Lower lobe of right lung (tissue), 2 donors: ENCODE measurements at places on chromosomes 6 and 20. TPM values are rescaled to one million over a fixed set of nuclear protein-coding genes. Genes with fewer than 3 reads are reported as not detected.
A peak's percentile ranks its signal among the peaks of the same experiment; 100 is the strongest.

GRCh38 chr6:111626441-111626840 is 20.8 kb upstream of the TRAF3IP2 start:
- peak overlapping the region; percentile 27 for H3K4me3 ChIP-seq
- no peaks in the 10 kb centered on the region for H3K4me1 ChIP-seq
- DNase-seq: no peak
- no peaks in the 10 kb centered on the region for H3K27me3 ChIP-seq

DNA sequence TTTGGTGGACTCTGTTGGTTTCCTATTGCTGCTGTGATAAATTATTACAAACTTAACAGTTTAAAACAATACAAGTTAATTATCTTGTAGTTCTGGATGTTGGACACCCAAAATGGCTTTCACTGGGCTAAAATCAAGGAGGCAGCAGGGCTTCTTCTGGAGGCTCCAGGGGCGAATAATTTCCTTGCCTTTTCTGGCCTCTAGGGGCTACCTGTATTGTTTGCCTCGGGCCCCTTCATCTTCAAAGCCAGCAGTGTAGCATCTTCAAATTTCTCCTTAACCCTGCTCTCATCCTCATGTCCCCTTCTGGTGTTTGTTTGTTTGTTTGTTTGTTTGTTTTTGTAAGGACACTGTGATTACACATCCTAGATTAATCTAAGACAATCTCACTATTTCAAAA is 60.5 kb upstream of the ANKEF1 start:
- H3K4me1 ChIP-seq: no peaks in the 10 kb centered on the region
- no peaks in the 10 kb centered on the region for H3K36me3 ChIP-seq
- DNase-seq: no peak
- no peak overlapping the region for H3K27ac ChIP-seq
- no peaks in the 10 kb centered on the region for H3K27me3 ChIP-seq

DNA sequence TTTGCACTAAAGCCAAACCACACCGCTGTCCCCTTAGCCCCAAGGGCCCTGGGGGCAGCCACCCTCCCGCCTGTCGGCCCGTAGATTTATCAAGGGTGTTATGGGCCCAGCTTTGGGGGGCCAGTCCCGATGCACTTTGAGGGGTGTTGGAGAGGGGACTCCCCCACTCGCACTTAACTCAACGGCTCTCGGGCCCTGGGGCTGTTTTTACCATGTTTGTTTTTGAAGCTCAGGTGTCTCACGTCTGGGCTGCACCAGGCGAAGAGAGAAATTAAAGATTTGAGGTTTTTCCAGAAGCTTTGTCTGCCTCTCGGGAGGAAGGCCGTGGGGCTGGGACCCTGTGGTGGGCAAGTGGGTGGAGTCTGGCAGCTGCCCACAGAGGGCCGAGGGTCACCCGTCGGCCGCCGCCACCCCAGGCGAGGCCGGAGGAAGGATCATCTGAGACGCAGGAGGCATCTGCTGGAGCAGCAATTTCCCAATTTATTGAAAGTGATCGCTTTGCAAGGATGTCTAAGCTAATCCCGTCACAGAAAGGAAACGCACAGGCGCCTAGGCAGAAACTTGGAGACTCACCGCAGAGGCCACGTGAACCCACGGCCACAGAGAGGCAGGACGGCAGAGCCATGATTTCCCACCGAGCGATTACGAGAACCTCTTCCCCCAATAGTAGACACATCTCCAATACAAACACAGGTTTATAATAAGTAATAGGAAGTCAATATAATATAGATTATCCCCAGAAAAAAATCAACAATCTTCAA is 3.8 kb downstream of the SLC2A4RG start:
- H3K27ac ChIP-seq: no peak overlapping the region
- H3K36me3 ChIP-seq: peaks cover 36% of the 10 kb centered on the region
- peaks cover 23% of the 10 kb centered on the region for H3K4me1 ChIP-seq
- no peak for DNase-seq

GRCh38 chr6:7153789-7154188 is 46.0 kb downstream of the RREB1 start:
- peaks cover 85% of the 10 kb centered on the region for H3K4me1 ChIP-seq
- no peaks in the 10 kb centered on the region for H3K27me3 ChIP-seq
- peak overlapping the region; percentile 70 for H3K27ac ChIP-seq

GRCh38 chr6:33980176-33981175 is 165.4 kb downstream of the GRM4 start:
- no peak overlapping the region for H3K27ac ChIP-seq
- H3K4me3 ChIP-seq: no peak overlapping the region
- H3K36me3 ChIP-seq: no peaks in the 10 kb centered on the region
- DNase-seq: no peak

DNA sequence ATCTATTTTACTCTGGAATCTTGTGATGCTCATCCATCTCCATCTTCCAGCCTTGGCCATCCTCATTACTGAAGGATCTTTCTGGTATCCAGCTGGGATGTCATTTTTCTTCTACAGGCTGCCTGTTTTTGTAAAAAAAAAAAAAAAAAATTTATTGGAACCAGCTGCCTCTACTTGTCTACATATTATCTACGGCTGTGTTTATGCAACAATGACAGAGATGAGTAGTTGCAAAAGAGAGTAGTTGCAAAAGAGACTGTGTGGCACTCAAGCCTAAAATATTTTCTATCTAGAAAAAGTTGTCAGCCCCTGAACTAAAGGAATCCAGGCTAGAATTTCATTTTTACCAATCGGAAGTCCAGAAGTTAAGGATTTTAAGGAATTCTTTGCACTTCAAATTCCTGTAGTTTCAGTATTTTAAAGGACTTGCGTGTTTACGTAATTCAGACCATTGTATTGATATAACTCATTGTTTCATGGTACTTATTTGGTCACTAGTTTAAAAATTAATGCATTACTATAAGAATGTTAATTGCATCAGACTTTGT is 38.6 kb upstream of the PLCG1 start:
- H3K27ac ChIP-seq: no peak overlapping the region
- peaks cover 13% of the 10 kb centered on the region for H3K4me1 ChIP-seq
- DNase-seq: no peak
- H3K36me3 ChIP-seq: peaks cover 98% of the 10 kb centered on the region

DNA sequence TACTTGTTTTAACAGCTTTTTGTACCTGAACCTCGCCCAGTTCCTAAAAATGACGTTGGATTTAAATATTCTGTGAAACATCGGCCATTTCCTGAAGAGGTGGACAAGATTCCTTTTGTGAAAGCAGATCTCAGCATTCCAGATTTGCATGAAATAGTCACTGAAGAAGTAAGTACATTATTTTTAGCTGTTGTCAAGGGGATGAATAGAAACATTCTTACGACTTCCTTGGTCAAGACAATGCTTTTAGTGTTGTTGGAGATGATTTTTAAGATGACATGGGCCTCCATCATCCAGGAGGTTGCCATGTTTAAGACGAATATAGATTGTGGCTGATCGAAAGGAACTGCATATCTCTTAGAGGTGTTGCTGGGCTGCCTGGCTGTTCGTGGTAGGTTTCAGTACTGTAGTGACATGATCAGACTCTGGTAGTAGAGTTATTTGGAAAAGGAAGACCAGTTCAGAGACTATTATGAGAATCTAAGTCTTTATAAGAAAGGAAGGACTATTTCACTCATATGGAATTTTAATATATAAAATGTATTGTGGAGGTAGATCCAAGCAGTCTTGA is 29.9 kb upstream of the ADIG start:
- H3K27ac ChIP-seq: no peak overlapping the region
- no peak overlapping the region for H3K4me3 ChIP-seq
- no peaks in the 10 kb centered on the region for H3K27me3 ChIP-seq

DNA sequence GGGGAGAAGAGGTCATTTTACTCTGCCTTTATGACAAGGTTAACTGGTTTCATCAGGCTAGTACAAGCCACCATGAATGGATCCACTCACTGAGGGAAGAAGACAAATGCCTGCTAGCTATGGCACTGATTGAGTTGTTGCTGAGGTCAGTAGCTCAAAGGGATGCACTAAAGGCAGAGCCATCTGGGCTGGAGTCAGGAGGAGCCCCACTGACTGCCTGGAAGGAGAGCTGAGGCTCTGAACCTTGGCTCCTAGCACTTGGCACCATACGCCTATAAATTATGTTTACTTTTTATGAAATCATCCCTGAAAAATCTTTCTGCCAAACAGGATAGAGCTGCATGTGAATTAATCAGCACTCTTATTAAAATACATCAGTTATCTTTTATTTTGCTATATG is 104.6 kb downstream of the DTD1 start:
- no peaks in the 10 kb centered on the region for H3K36me3 ChIP-seq
- no peaks in the 10 kb centered on the region for H3K27me3 ChIP-seq

GRCh38 chr6:24472181-24472580 is 17.2 kb downstream of the GPLD1 start:
- no peak overlapping the region for H3K4me3 ChIP-seq
- DNase-seq: no peak
- no peaks in the 10 kb centered on the region for H3K4me1 ChIP-seq
- no peaks in the 10 kb centered on the region for H3K36me3 ChIP-seq
- H3K27ac ChIP-seq: no peak overlapping the region

- H3K4me1 ChIP-seq: no peaks in the 10 kb centered on the region
- no peak overlapping the region for H3K4me3 ChIP-seq
- H3K27me3 ChIP-seq: no peaks in the 10 kb centered on the region
- H3K36me3 ChIP-seq: no peaks in the 10 kb centered on the region
Observed at GRCh38 chr6:65531533-65531932, 175.5 kb downstream of the EYS start.

GRCh38 chr6:20572288-20572687 is 38.0 kb downstream of the CDKAL1 start:
- peaks cover 14% of the 10 kb centered on the region for H3K4me1 ChIP-seq
- H3K27me3 ChIP-seq: no peaks in the 10 kb centered on the region
- DNase-seq: no peak
- H3K27ac ChIP-seq: no peak overlapping the region
- H3K4me3 ChIP-seq: no peak overlapping the region

GRCh38 chr20:38673725-38674091 is 50.6 kb upstream of the SLC32A1 start:
- peaks cover 8% of the 10 kb centered on the region for H3K4me1 ChIP-seq
- DNase-seq: no peak
- no peak overlapping the region for H3K27ac ChIP-seq
- H3K36me3 ChIP-seq: no peaks in the 10 kb centered on the region
- peaks cover 55% of the 10 kb centered on the region for H3K27me3 ChIP-seq
- H3K4me3 ChIP-seq: peak overlapping the region; percentile 51

DNA sequence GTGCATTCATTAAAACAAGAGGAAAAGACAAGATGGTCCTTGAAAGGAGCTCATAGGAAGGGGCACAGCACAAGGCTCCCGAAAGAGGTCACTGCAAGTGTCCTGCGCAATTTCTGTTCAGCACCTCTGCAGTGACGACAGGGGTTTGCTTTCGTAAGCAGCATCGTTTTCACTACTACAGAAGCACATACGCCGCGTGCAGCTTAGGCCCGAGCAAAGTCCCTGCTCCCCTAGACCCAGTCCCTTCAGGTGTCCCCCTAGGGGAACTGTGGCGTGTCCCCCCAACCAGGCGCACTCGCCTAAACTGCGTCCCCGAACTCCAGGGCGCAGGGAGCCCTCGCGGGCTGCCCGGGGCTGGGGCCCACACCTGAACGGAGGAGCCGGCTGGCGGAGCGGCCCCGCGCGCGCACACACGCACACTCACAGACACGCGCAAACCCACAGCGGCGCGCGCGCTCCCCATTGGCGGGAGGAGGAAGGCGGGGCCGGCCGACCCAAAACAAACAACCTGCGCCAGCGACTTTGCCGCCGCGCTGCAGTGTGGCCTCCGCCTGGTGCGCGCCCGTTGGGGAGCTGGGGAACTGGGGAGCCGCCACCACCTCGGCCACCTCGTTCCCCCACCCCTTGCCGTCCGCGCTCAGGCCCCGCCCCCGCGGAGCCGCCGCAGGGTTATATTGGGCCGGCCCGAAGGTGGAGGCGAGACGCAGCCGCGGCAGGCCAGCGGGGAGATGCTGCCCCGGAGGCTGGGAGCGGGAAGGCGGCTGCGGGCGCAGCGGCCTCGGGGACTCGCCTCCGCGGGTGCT is at the start of gene FOXQ1:
FOXQ1 (plus strand) TSS at position 699 of the 803 bp plus-strand sequence. CDS start 607 bp downstream, outside the sequence.
- peak within 1 kb of the TSS; percentile 80 for H3K27ac ChIP-seq
- H3K36me3 ChIP-seq: no peaks in the 10 kb centered on the region
- H3K27me3 ChIP-seq: peaks cover 60% of the 10 kb centered on the region
- DNase-seq: peak; percentile 91
- H3K4me3 ChIP-seq: peak within 1 kb of the TSS; percentile 54

GRCh38 chr6:117573006-117573680 is 29.2 kb downstream of the GOPC start:
- H3K36me3 ChIP-seq: peaks cover 71% of the 10 kb centered on the region
- no peak for DNase-seq
- no peaks in the 10 kb centered on the region for H3K4me1 ChIP-seq
- H3K4me3 ChIP-seq: no peak overlapping the region
- H3K27ac ChIP-seq: no peak overlapping the region

DNA sequence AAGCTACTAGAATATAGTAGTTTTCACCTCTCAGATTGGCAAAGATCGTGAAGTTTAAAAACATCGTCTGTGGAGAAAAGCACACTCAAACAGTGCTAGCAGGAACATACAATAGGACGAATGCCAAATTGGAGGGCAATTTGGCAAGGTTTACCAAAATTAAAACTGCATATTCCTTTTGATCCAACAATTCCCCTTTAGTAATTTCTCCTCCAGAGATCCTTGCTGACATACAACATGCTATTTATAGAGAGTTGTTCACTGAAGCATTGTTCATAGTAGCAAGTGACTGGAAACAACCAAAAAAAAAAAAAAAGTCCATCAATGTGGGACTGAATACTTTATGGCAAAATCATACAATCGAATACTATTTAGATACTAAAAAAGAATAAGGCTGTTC is 202.2 kb downstream of the ATXN1 start:
- no peak overlapping the region for H3K27ac ChIP-seq
- H3K27me3 ChIP-seq: no peaks in the 10 kb centered on the region
- H3K4me1 ChIP-seq: no peaks in the 10 kb centered on the region
- DNase-seq: no peak
- H3K36me3 ChIP-seq: no peaks in the 10 kb centered on the region

DNA sequence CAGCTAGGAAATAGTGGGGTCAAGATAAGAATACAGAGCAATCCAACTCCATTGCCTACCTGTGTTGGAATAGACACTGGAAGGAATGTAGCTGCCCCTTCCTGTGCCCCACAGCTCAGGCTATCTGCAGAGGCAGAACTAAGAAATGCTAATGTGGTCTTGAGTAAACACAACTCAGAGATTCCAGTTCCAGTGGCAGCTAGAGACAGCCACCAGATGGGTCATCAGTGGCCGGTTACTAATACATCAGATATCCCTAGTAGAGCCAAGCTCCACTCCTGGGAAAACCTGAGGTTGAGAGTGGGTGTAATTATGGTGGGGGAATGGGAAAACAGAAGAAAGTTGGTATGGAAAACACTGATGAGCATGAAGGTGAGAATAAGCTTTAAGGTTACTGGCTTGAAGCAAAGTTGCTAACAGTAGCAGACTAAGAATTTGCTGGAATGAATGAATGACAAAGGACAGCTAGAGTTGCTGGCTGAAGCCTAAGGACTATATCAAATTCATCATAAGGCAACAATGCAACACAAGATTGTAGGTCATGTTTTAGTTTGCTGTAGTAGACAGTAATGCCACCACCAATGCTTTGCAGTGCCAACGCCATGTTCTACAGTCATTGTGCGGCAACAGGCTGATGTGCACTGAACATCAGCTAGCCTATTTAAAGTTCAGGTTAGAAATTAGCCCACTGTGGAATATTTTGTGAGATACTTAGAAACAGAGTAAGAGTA is 28.3 kb upstream of the FAM83C start:
- no peak overlapping the region for H3K4me3 ChIP-seq
- no peak overlapping the region for H3K27ac ChIP-seq
- no peak for DNase-seq
- peaks cover 4% of the 10 kb centered on the region for H3K4me1 ChIP-seq
- no peaks in the 10 kb centered on the region for H3K27me3 ChIP-seq
- H3K36me3 ChIP-seq: no peaks in the 10 kb centered on the region

The OOEP gene
- total RNA-seq: not detected

The GINM1 gene
- total RNA-seq: 39.3 TPM

The GPX5 gene
- total RNA-seq: not detected

The DLGAP4 gene
- 59.3 TPM for total RNA-seq

The RIMS1 gene
- total RNA-seq: 3.8 TPM

The IP6K3 gene
- 3.5 TPM for total RNA-seq

The SNTA1 gene
- total RNA-seq: 6.7 TPM

The MOG gene
- not detected for total RNA-seq

The FOXC1 gene
- total RNA-seq: 2.3 TPM
